ENCODE measurements at places on chromosomes 1 and 21. TPM values are rescaled to one million over a fixed set of nuclear protein-coding genes. Genes with fewer than 3 reads are reported as not detected.

- no peaks in the 10 kb centered on the region for H3K36me3 ChIP-seq
- peaks cover 22% of the 10 kb centered on the region for H3K27me3 ChIP-seq
- H3K27ac ChIP-seq, result no peak overlapping the region
These were observed 16.0 kb downstream of the SPATA21 start for GRCh38 chr1:16421201-16421600.

DNA sequence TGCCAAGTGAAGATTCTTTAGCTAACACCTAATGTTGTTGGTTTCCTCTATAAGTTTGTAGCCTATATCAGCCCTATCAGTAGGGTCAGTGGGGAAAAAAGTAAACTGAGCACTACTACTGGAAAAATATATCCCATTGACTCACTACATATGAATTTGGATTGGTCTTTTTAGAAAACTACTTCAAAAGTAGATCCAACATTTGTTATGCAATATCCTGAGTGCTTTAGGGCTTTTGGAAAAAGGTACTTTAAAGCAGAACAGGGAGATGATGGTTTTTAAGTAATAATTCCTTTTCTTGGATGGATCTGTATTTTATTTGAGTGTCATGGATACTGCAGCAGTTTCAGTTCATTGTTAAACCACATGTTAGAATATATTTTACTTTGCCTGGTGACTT, 7.1 kb downstream of the C1orf21 start:
- H3K27ac ChIP-seq, result no peak overlapping the region
- no peaks in the 10 kb centered on the region for H3K4me1 ChIP-seq
- no peak overlapping the region for H3K4me3 ChIP-seq

- no peak for DNase-seq
- no peaks in the 10 kb centered on the region for H3K4me1 ChIP-seq
- no peak overlapping the region for H3K4me3 ChIP-seq
- no peaks in the 10 kb centered on the region for H3K36me3 ChIP-seq
- no peak overlapping the region for H3K27ac ChIP-seq
These were observed 369.6 kb upstream of the USP24 start for GRCh38 chr1:55584526-55585401.

DNA sequence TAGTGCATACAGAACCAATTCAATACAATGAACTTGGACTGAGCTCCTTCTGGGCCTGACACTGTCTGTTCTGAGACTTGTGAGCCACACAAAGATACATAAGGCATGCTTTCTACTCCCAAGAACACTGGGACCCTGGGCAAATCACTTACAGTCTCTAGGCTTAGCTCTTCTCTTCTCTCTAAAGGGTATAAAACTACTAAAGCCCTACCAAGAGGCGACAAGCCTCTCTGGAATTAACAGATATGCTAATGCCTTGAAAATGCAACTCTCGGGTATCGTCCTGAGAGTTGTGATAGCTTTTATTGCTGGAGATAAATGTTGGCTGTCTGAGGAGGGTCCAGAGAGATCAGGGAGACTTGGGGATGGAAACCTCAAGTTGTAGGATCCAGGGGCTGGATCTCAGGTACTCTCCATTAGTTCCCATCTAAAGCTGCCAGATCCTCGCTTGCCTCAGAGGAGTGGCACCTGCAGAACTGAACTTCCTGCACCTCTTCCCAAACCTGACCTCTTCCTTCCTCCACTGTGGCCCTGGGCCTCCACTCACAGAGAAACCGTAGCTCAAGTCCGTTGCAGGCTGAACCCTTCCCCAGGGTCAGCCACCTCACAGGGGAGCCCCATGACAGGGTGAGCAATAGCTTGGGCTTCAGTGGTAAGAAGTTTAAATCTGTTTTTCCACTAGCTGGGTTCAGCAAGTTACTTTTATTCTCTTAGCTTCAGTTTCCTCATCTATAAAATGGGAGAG, 11.5 kb upstream of the CFAP45 start:
- H3K27ac ChIP-seq, result peak overlapping the region; percentile 45
- DNase-seq, result no peak
- peaks cover 20% of the 10 kb centered on the region for H3K4me1 ChIP-seq
- H3K27me3 ChIP-seq, result no peaks in the 10 kb centered on the region

DNA sequence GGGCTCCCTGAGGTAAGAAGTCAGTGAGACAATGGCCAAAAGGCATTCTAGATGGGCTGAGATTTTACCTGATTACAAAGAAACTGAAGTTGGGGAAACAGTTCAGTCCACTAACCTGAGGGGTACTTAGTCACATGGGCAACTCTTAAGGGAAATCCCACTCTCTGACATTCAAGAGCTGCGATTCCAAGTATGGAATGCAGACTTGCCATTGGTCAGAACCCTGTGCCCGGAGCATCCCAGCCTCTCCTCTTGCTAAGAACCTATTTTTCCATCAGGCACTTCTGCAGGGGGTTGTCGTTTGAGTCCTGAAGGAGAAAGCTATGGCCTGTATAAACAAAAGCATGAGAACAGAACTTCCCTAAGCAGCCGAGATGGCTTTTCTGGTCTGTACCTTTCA, 434.9 kb upstream of the DAB1 start:
- H3K4me1 ChIP-seq, result no peaks in the 10 kb centered on the region
- no peaks in the 10 kb centered on the region for H3K36me3 ChIP-seq
- no peak overlapping the region for H3K4me3 ChIP-seq

- H3K27ac ChIP-seq, result no peak overlapping the region
- no peak overlapping the region for H3K4me3 ChIP-seq
- DNase-seq, result no peak
- peaks cover 8% of the 10 kb centered on the region for H3K36me3 ChIP-seq
These were observed 24.0 kb downstream of the EGLN1 start for GRCh38 chr1:231397886-231398671.

- H3K27ac ChIP-seq, result no peak overlapping the region
- DNase-seq, result no peak
- no peaks in the 10 kb centered on the region for H3K4me1 ChIP-seq
- H3K4me3 ChIP-seq, result no peak overlapping the region
- H3K27me3 ChIP-seq, result no peaks in the 10 kb centered on the region
These were observed 1.1 kb upstream of the DNAJC28 start for GRCh38 chr21:33492571-33492970.

- no peaks in the 10 kb centered on the region for H3K36me3 ChIP-seq
- no peaks in the 10 kb centered on the region for H3K27me3 ChIP-seq
These were observed 9.7 kb upstream of the TENT5C start for GRCh38 chr1:117596023-117596720.

The SPRR2A gene
- not detected for total RNA-seq

The KIAA0040 gene
- 13.1 TPM for total RNA-seq
